SW480 (cell line): ENCODE measurements at places on chromosomes 3 and 15.

- peak; percentile 21 for DNase-seq
These were observed 33.5 kb downstream of the ZBTB38 start for GRCh38 chr3:141401573-141402475.

DNA sequence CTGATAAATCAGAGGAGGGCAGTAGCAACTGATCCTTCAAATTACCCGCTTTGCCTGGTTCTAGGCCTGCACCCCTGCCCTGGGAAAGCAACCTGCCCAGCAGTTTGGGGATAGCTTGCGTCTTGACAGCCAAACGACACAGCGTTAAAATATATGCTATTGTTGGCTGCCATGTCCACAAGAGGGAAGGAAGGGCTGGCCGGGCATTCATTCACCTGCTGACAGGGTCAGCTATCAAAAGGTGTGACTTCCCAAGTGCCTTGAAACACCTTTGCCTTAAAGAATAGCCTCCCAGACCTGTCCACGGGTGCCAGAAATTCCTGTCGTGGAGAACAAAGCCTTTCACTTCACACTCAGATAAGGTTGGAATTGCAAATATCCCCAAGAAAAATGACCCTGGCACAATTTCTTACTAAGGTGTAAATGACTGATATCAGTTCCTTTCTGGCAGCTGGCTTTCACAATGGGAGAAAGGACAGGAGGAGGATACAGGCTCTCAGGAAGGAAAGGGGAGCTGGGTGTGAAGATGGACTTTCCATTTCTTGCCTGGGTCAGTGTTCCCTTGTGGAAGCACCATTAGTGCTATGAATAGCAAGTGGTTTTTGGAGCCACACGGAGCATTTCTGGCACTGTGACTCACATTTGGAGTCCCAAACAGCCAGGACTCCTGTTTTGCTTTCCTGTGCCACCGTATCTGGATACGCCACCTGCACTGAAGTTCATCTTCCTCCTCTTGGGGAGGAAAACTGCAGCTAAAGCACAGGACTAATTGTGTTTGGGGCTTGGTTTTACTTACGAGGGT, 19.2 kb downstream of the ALDH1A3 start:
- DNase-seq = no peak

DNA sequence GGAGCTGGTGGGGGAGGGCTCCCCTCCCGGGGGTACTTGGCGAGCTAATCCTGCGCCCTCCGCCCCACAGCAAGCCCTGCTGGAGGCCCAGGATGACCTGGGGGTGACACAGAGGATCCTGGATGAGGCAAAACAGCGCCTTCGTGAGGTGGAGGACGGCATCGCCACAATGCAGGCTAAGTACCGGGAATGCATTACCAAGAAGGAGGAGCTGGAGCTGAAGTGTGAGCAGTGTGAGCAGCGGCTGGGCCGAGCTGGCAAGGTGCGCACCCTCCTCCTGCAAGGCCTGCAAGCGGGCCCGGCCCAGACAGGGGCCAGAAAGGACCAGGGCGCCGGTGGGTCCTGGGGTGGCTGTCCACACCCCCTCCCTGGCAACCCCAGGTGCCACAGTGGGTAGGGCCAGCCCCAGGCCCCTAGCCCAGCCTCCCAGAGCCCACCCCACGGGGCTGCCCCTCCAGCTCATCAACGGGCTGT, 56.5 kb downstream of the SEMA3G start:
- DNase-seq = no peak

GRCh38 chr15:67130673-67131601, 65.5 kb downstream of the SMAD3 start:
- DNase-seq = no peak

- DNase-seq = no peak
These were observed 6.8 kb downstream of the BOC start for GRCh38 chr3:113218011-113218680.

GRCh38 chr15:73784291-73784690, 31.1 kb upstream of the INSYN1 start:
- no peak for DNase-seq

GRCh38 chr15:68439506-68439905, 7.5 kb upstream of the ITGA11 start:
- DNase-seq = no peak

- DNase-seq = no peak
These were observed 91.5 kb downstream of the ATG7 start for GRCh38 chr3:11363715-11364114.
